ENCODE measurements at places on chromosomes 5 and 9.

- DNase-seq = peak; percentile 1
Measured at GRCh38 chr5:118791926-118792734, 196.2 kb downstream of the DTWD2 start.

DNA sequence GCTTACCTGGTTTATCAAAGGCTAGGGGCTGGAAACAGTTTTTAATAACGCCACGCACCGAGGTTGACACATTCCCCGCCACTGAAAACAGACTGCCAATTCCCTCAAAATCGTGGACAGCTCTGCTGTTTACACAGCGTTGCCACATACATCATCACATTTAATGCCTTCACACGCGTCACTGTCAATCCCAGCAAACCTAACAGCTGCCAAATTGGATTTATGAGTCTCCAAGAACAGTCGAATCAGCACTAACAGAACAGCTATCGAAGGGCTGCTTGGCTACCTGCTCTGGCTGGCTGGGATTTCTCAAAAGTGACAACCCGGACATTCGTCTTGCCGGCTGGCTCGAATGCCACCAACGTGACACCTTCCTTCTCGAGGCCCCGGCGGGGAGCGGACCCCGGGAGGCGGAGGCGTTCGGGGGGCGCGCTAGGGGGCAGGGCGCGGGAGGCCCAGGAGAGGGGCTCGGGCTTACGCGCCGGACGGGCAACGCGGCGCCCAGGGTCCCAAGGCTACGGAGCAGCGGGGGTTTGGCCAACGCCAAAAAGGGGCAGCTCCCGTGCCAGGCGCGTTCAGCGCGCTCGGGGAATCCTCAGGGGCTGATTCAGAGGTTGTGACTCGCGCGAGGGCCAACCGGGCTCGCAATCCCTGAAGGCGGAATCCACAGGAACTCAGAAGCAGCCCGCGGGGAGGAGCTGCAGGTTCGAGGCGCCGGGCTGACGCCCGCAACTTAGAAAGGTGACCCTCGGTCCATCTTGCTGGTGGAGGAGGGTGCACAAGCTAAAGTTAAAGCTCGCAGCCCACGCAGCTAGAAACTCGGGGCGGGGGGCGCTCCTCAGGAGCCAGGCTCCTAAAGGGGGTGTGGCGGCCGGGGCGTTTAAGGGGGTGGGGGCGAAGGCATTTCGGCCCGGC is 1.2 kb downstream of the CDC14B start:
- peak; percentile 5 for DNase-seq

GRCh38 chr5:93580063-93580926 is 724 bp downstream of the NR2F1-AS1 start:
- peak; percentile 33 for DNase-seq

GRCh38 chr5:174327317-174327864 is 281.9 kb downstream of the NSG2 start:
- DNase-seq = peak; percentile 84

DNA sequence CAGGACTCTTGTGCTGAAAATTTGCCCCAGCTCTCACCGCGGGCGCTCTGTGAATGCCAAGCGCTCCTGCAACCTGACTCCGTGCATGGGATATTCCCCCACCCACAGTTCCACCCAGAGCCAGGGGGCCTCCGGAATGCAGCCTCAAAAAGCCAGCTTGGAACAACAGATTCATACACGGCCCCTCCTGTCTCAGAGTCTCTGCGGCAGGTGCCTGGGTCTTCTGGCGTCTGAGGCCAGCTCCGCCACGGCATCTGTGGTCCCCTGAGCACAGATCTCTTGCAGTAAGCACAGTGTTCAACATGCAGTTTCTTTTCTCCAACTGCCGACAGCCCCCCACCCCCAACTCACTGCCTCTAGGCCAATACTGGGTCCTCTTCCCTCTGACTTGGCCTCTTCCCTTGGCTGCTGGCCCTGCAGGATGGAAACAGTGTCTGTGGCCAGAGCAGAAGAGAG is 355.7 kb upstream of the IRX2 start:
- no peak for DNase-seq

GRCh38 chr5:41115281-41115680 is 44.1 kb upstream of the MROH2B start:
- no peak for DNase-seq

DNA sequence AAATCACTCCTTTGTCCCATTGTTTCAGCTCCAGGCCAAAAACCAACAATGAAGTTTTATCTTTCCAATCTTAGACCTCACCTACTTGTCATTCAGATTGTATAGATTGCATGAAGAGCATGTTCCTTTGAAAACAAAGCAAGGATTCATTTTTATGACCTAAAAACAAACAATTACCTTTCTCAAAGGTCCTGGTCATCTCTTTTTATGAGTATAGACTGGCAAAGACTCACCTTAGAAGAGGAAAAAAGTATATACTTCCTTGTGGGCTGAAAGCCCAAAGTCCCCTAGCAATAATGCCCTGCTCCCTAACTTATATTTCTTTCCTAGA is 28.4 kb upstream of the TLE1 start:
- DNase-seq = peak; percentile 39

DNA sequence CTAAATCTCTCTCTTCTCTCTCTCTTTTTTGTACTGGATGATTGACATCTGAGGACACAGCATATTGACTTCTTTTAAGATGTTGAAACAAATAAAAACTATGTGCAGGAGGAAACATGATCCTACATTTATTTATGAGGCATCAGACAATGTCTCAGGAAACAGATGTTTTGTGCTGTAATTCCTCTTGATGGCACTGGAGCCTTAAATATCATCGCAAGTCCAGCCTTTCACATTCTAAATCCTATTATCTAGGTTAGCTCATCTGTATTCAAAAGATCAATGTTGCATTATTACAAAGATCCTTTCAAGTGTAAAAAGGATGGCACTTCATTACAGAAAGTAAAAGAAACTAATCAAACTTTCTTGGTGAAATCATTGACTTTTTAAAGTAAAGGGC is 63.9 kb downstream of the MAT2B start:
- DNase-seq = peak; percentile 22

DNA sequence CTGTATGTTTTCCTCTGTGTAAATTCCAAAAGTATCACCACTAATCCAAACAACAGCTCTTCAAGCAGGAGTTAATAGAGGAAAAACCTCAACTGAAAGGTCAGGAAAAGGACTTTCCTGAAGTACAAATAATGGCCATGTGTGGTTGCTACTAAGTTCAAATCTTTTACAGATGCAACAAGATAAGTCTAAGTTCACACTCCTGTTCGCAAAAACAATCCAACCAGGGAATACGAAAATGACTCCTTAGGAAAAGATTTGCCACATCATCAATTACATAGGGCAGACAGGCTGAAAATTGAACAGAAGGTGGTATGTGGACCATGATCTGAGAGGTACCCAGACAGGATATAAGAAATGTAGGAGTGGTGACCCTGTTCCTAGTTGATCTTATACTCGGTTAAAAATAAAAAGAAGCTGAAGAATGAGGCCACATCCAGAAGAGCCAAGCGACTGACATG is 210.2 kb downstream of the TSSK1B start:
- no peak for DNase-seq

DNA sequence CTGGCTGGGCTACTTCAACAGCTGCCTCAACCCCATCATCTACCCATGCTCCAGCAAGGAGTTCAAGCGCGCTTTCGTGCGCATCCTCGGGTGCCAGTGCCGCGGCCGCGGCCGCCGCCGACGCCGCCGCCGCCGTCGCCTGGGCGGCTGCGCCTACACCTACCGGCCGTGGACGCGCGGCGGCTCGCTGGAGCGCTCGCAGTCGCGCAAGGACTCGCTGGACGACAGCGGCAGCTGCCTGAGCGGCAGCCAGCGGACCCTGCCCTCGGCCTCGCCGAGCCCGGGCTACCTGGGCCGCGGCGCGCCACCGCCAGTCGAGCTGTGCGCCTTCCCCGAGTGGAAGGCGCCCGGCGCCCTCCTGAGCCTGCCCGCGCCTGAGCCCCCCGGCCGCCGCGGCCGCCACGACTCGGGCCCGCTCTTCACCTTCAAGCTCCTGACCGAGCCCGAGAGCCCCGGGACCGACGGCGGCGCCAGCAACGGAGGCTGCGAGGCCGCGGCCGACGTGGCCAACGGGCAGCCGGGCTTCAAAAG is 36.9 kb upstream of the TTC1 start:
- no peak for DNase-seq

DNA sequence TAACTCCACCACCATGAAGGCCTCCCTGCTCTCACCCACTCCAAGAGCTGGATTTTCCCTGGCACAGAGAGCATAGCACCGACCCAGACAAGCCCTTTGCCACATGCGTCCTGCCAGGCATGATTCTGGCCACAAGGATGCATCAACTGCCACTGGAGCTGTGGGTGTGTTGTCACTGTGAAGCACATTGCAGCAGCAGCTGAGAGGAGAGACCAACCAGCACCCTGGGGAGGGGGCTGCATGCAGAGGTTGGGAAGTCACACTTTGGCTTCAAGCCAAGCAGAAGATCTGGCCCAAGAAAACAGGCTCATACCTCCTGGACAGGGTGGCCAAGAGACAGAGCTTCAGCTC is 22.6 kb upstream of the PTGES start:
- DNase-seq = no peak

DNA sequence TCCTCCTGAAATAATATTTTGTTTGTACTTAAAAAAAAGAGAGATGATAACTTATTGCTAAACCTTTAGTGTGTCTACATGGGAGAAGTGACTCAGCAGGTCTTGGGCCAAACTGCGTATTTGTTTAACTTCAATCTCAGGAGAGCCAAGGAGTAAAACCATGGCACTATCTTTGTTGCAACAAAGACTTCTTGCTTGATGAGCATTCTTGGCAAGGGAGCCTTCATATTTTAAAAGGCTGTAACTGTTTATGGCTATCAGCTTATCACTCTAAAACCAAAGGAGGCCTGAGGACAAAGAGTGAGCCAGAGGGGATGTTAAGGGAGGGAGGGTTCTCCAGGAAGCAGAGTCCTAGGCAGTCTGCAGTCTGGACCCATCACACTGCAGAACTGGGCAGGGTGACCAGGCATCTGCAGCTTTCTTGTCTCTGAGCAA is 216.2 kb upstream of the S1PR3 start:
- no peak for DNase-seq

GRCh38 chr5:53406630-53407316 is 73.7 kb upstream of the FST start:
- DNase-seq = no peak

GRCh38 chr5:128559300-128560297 is 21.6 kb upstream of the FBN2 start:
- no peak for DNase-seq

- no peak for DNase-seq
Measured at GRCh38 chr9:3879315-3879714, 353.5 kb upstream of the RFX3 start.

GRCh38 chr9:133275105-133276000 is at the start of gene ABO:
TSS of gene ABO (minus strand) at chr9:133275201.
- no peak for DNase-seq

- no peak for DNase-seq
Measured at GRCh38 chr9:35273591-35273990, 111.8 kb downstream of the UNC13B start.

GRCh38 chr5:143682929-143683386 is 129.0 kb upstream of the HMHB1 start:
- no peak for DNase-seq

GRCh38 chr5:58060996-58061395 is 398.9 kb downstream of the PLK2 start:
- DNase-seq = no peak

Measured in NCI-H2029 treated with DMSO at 0.1 percent for 48 hours (cell line).